Karpas-422 (cell line): ENCODE measurements at places on chromosomes 7 and 10. TPM values are rescaled to one million over a fixed set of nuclear protein-coding genes. Genes with fewer than 3 reads are reported as not detected.

DNA sequence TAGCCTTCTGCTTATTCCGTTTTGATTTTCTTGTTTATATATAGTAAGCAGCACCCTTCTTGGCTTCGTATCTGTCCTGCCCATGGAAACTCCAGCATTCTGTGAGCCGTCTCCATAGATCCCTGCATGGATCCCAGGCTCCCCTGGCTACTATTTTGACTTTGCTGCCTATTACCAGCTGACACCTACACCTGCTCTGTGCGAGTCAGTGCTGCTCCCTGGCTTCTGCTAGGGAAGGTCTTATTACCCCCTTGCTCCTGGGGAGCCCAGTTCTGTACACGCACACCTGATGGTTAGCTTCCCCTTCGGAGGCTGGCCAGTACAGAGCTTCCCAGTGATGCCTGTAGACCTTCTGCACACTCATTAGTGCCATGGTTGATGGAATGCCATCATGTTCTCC is 35.4 kb downstream of the NACAD start:
- H3K27me3 ChIP-seq: no peaks in the 10 kb centered on the region
- peaks cover 30% of the 10 kb centered on the region for H3K4me1 ChIP-seq
- peaks cover 5% of the 10 kb centered on the region; the same call in 1 of the 2 replicates for H3K36me3 ChIP-seq
- H3K4me3 ChIP-seq: no peak overlapping the region
- H3K27ac ChIP-seq: no peak overlapping the region

DNA sequence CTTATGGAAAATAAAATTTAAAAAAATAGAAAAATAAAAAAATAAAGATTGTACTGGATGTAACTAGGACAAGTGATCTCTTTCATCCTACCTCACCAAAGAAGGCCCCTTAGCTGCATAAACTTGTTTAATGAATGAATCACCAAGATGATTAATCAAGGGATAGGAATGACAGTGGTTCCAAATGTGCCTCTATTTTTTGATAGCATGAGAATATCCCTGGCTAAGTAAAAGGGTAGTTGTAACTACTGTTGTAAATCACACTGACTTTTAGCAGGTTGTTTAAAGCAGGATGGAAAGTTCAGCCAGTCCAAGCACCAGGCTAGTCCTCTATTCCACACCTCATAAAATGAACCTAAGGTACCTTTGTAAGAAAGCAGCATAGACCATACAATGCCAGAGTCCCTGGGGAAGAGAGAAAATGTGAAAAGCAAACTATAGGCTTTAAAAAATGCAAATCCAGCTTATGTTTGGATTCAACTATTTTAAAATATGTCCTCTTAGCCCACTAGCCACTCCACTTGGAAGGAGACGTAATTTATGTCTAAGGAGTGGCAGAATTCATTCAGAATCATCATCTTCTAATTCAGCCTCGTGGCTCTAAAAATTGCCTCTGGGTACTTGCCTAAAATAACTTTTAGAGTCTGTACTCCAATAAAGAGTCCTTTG is 126.8 kb downstream of the SKIDA1 start:
- H3K27ac ChIP-seq: no peak overlapping the region
- H3K4me1 ChIP-seq: no peaks in the 10 kb centered on the region; the same call in 1 of the 2 replicates
- H3K27me3 ChIP-seq: no peaks in the 10 kb centered on the region
- DNase-seq: no peak
- H3K4me3 ChIP-seq: no peak overlapping the region

GRCh38 chr10:132232023-132232951 is 45.5 kb downstream of the DPYSL4 start:
- H3K4me3 ChIP-seq: no peak overlapping the region
- no peaks in the 10 kb centered on the region for H3K36me3 ChIP-seq
- H3K27me3 ChIP-seq: no peaks in the 10 kb centered on the region
- no peaks in the 10 kb centered on the region for H3K4me1 ChIP-seq
- DNase-seq: no peak

- H3K4me3 ChIP-seq: no peak overlapping the region
- no peak overlapping the region for H3K27ac ChIP-seq
- no peaks in the 10 kb centered on the region for H3K4me1 ChIP-seq
- no peaks in the 10 kb centered on the region for H3K27me3 ChIP-seq
- DNase-seq: no peak
These were observed 61.0 kb upstream of the SMIM30 start for GRCh38 chr7:113179313-113179712.

DNA sequence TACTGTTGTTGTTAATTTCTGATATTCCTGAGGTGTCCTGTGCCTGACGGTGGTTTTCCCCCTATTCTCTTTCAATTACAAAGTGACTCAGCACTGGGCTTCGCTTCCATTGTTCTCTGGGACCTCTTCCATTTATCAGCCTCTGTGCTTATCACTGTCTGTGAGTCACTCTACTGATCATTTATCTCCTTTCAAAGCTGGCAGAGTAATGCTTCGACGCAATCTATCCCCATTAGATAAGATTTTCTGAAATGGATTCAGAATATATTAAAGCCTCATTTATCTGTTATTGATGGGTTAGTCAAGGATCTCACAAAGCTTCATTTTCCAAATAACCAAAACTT is 679.2 kb downstream of the SDK1 start:
- no peak overlapping the region for H3K4me3 ChIP-seq
- H3K27ac ChIP-seq: no peak overlapping the region
- H3K36me3 ChIP-seq: no peaks in the 10 kb centered on the region

DNA sequence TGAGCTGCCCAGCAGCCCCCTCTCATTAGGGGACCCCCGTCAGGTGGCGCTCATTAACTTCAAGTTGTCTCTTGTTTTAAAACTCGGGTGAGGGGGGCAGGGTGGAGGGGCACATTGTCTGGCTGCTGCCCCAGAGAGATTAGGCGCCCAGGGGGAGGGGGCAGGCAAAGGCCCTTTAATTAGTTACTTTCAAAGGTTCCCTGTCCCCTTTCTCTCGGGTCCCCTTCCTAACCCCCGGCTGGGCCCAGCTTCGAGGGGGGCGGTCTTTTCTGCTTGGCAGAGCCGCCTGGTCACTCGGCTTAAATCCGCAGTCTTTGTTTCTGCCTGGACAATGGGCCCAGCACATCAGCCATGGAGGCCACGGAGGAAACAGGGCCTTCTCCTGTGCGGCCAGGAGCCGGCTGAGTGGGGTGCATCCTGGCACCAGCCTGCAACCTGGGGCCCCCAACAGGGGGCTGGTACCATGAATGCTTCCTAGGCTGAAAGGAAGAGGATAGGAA is 38.9 kb upstream of the SLF2 start:
- H3K4me1 ChIP-seq: peaks cover 4% of the 10 kb centered on the region
- no peaks in the 10 kb centered on the region for H3K36me3 ChIP-seq
- no peak for DNase-seq
- H3K27ac ChIP-seq: no peak overlapping the region
- no peak overlapping the region for H3K4me3 ChIP-seq
- H3K27me3 ChIP-seq: no peaks in the 10 kb centered on the region

GRCh38 chr7:36565792-36566356 is 158.4 kb downstream of the AOAH start:
- H3K4me3 ChIP-seq: no peak overlapping the region
- DNase-seq: no peak
- no peak overlapping the region for H3K27ac ChIP-seq
- H3K27me3 ChIP-seq: no peaks in the 10 kb centered on the region
- no peaks in the 10 kb centered on the region for H3K4me1 ChIP-seq
- H3K36me3 ChIP-seq: no peaks in the 10 kb centered on the region

DNA sequence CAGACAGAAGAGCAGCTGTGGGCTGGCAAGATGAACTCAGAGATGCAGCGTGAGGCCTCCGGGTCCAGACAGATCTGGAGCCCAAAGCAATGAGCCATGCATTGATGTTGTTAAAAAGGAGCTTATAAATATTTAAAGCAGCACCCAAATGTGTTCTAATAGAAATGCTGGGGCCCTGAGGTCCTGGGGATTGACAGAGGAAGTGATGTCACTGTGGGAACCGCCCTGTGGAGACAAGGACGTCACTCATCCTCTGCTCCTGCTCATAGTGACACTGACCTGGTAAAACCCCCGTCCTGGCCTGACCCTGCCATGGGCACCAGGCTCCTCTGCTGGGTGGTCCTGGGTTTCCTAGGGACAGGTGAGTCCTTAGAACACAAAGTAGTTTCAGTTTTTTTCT is 197.0 kb upstream of the PRSS58 start:
- no peaks in the 10 kb centered on the region for H3K27me3 ChIP-seq
- no peaks in the 10 kb centered on the region for H3K4me1 ChIP-seq
- H3K36me3 ChIP-seq: no peaks in the 10 kb centered on the region
- no peak for DNase-seq

GRCh38 chr7:104584620-104585019 is 256.2 kb downstream of the LHFPL3 start:
- H3K36me3 ChIP-seq: no peaks in the 10 kb centered on the region
- H3K4me1 ChIP-seq: no peaks in the 10 kb centered on the region
- DNase-seq: no peak
- H3K27me3 ChIP-seq: no peaks in the 10 kb centered on the region; the same call in 1 of the 2 replicates
- no peak overlapping the region for H3K27ac ChIP-seq

DNA sequence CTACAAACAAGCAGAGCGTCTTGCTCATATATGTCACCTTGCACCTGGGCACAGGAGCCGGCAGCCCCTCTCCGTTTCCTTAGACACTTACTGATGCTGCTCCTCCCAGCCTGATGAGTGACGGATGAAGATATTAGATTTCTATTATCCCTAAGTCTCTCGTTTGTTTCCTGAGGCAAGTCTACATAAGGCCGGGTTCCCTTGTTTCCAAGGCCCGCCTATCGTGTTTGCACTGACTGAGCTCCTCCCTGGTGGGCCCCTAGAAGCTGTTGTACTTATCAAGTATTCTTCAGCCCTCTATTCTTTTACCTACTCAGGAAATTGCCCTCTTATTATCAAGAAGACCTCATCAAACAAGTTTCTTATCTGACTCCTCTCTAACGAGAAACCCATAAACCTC is 18.5 kb downstream of the SH3PXD2A start:
- DNase-seq: no peak
- no peaks in the 10 kb centered on the region for H3K36me3 ChIP-seq
- no peak overlapping the region for H3K27ac ChIP-seq
- no peaks in the 10 kb centered on the region for H3K27me3 ChIP-seq

GRCh38 chr10:43408331-43408709 is 666 bp downstream of the HNRNPF start:
- DNase-seq: no peak
- no peaks in the 10 kb centered on the region for H3K27me3 ChIP-seq
- peaks cover 42% of the 10 kb centered on the region for H3K4me1 ChIP-seq

- no peak overlapping the region for H3K27ac ChIP-seq
- no peak overlapping the region for H3K4me3 ChIP-seq
- no peaks in the 10 kb centered on the region for H3K27me3 ChIP-seq
- no peaks in the 10 kb centered on the region for H3K4me1 ChIP-seq
- peaks cover 46% of the 10 kb centered on the region for H3K36me3 ChIP-seq
These were observed 41.0 kb downstream of the ZEB1 start for GRCh38 chr10:31359979-31360378.

- H3K4me3 ChIP-seq: no peak overlapping the region
- no peak overlapping the region for H3K27ac ChIP-seq
- no peaks in the 10 kb centered on the region for H3K36me3 ChIP-seq
- DNase-seq: no peak
These were observed 54.1 kb upstream of the OPN4 start for GRCh38 chr10:86600296-86600695.

ARPC1B gene
- total RNA-seq: 146 and 305 TPM in 2 replicates

TIAL1 gene
- total RNA-seq: 60.4 and 120 TPM in 2 replicates

PDGFA gene
- total RNA-seq: 0.54 and 0.56 TPM in 2 replicates

ST7 gene
- total RNA-seq: 2.8 and 4.6 TPM in 2 replicates

PTPN20 gene
- not detected in 2 replicates for total RNA-seq

DDIT4 gene
- 331 and 583 TPM in 2 replicates for total RNA-seq
